Esophagus squamous epithelium (tissue), 5 donors: ENCODE measurements at places on chromosomes 3 and 15. TPM values are rescaled to one million over a fixed set of nuclear protein-coding genes. Genes with fewer than 3 reads are reported as not detected.

DNA sequence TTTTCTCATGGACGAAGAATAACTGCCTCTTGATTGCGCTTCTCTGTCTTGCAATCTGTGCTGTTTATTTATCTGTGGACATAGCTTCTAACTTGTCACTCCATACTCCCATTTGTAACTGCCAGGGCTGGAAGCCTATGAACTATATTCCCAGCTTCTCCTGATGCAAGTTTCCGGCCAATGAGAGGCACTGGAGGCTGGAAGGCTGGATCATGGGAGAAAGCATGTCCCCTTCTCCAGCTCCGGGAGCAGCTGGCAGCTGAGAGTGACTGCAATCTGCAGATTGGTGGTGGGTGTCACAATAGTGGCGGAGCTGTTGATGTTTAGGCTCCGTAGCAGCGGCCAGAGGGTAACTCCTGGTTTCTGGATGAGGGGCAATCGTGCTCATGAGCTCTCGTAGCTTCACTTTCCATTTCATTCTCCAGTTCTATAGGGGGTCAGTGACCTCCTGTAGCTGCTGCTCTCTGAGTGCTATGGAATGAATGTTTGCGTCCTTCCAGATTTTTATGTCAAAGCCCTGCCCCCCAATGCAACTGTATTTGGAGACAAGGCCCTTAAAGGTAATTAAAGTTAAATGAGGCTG is 35.7 kb upstream of the PCSK6 start:
- no peak for DNase-seq

DNA sequence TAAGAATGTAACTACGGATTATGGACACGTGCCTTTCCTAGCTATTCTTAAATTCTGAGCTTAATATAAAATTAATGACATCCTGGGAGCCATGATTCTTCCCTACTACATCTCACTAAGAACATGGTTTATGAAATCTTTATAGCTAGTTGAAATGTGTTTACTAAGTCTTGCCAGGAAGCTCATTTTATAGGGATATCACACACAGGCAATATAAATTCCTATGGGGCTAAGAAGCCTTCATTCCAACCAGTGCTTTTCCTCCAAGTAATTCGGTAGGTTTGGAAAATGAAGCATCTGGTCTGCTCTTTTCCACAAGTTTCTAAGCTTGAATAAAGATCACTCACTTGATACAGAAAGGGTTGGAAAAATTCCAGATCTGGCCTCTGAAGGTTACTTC is 802.6 kb downstream of the FHIT start:
- DNase-seq = no peak

DNA sequence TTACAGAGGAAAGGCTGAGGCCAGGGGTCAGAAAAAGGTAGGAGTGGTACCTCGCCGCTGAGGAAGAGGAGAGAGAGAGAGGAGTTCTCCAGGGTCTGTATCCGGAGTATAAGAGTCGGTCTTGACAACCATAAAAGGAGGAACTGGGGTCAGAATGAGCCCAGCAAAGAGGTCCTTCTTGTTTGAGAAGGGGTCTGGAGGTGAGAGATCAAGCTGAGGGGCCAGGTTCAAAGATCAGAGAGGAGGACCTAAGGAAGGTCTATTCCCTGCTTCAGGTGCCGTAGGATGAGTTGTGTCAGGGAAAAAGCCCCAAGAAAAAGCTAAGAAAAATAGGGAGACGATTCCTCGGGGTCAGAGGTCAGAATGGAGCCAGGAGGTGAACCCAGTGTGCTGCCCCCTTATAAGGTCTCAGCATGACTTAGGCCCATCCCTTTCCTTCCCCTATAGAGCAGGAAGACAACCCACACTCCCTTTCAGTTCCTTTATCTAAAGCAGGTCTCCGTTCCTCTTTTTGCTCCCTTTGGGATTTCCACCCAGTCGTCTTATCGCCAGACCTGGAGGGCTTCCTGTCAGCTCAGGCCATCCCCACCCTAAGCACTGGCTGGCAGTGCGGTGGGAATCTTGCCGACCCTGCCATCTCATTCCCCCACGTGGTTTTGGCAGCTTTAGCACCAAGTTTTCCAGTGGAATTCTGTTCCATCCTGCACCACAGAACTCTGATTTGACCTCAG is 651 bp downstream of the MTMR14 start:
- DNase-seq = no peak

DNA sequence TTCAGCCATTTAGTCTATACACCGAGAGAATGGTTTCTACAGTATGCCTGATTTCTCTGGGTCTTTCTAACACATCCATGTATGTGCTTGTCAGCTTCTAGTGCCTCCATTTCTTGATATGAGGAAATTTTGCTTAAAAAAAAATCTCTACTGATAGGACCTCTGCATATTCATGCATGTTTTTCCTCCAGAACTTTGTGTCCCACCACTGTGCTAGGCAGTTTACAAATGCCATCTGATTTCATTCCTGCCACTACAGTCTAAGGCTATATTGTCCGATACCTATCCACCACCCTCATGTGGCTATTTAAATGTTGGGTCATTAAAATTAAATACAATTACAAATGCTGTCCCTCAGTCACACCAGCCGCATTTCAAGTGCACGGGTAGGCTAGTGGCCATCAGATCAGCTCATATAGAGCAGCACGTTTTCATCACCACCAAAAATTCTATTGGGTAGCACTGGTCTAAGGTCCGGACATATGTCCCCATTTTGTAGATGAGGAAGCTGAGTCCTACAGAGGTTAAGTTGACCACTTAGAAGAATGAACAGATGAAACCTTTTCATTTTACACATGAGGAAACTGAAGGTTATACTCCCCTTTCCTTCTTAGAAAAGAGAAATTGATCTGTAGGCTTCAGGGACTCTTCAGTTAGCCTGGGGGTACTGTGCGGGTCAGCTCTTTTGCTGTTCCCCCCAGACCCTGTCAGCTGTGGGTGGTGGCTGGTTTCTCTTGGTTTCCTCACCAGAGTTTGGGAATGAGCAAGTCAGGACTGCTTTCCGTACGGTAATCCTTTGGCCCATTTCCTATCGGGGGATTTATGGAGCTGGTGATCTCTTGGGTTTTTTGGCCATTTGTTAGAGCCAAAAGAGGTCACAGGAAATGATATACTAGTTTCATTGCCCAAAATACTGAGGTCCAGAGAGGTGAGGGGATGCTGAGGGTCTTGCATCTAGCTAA is 56.5 kb downstream of the SMAD3 start:
- no peak for DNase-seq

DNA sequence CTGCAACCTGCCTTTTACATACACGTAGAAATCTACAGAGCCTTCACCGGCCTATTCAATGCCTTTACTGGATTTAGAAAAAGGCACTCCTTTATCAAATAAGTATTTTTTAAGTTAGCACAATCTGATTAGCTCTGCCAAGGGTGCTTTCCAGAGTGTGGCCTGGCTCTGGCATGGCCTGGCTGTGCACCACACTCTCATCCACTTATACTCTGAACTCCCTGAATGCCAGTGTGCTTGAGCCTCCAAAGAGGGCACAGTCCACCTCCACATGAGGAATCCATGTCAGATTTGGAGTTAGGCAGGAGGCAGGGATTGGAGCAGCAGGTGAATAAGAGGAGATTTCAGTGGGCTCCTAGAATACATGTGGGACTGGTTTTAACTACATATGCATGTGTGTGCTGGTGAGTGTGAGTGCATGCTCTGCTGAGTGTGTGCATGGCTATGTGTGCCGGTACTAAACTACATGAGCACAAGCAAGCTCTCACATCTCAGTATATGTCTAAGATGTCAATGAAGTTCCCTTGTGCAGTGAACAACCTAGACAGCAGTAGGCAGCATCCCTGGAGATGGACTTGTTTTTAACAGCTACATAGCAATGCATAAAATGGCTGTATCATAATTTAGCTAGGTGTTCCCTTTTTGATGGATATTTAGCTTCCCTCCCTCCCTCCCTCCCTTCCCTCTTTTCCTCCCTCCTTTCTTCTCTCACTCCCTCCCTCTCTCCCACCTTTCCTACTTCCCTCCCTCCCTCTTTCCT is 17.8 kb upstream of the ZFAND6 start:
- DNase-seq = no peak

DNA sequence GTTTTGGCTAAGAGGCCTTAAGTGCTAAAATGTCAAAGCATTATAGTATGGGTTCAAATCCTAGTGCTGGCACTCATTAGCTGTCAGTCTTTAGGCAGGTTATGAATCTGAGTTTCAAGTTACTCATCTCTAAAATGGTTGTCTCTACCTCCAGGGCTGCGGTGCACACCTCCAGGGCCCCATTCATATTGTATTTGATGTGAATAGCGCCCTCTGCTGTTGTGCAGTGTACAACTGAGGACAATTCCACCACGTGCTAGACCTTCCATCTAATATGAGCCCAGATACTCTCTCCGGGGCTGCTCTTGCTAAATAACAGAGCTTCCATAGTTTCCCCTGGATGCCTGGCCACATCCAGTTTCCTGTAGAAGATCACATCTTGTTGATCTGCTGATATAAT is 54.3 kb downstream of the OXNAD1 start:
- DNase-seq = no peak

DNA sequence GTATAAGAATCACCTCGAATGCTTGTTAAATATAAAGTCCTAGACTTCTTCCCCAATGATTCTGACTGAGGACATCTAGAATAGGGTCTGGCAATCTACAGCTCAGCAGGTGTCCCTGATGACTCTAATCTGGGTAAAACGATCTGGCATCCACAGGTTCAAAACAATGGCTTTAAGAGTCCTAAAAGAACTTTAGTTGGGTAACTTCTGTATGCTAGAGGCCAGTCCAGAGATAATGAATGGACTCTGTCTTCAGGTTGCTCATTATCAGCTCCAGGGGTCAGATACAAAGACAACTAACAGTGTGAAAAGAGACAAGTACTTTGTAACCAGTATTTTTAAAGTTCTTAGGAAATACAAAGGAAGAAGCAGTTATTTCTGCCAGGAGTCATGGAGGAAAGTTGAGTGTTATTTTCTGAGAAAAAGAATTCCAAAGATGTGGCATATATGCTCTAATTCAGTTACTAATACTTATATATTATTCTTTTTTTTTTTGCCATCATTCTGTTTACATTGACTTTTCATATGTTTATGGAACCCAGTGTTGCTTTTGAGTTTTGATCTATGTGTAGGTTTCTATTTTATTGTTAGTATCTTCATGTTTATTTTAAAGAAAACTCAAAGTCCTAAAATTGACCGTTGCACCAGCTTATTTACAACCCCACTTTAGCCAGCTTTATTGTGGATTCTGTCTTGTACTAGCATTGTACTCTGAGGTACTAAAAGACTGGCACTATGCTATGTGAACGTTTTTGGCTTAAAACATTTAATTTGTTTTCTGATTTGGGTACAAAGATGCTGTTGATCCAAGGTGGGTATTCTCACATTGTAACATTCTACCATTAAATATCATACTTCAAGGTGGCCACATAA is 3.1 kb upstream of the GPR15 start:
- DNase-seq = no peak

DNA sequence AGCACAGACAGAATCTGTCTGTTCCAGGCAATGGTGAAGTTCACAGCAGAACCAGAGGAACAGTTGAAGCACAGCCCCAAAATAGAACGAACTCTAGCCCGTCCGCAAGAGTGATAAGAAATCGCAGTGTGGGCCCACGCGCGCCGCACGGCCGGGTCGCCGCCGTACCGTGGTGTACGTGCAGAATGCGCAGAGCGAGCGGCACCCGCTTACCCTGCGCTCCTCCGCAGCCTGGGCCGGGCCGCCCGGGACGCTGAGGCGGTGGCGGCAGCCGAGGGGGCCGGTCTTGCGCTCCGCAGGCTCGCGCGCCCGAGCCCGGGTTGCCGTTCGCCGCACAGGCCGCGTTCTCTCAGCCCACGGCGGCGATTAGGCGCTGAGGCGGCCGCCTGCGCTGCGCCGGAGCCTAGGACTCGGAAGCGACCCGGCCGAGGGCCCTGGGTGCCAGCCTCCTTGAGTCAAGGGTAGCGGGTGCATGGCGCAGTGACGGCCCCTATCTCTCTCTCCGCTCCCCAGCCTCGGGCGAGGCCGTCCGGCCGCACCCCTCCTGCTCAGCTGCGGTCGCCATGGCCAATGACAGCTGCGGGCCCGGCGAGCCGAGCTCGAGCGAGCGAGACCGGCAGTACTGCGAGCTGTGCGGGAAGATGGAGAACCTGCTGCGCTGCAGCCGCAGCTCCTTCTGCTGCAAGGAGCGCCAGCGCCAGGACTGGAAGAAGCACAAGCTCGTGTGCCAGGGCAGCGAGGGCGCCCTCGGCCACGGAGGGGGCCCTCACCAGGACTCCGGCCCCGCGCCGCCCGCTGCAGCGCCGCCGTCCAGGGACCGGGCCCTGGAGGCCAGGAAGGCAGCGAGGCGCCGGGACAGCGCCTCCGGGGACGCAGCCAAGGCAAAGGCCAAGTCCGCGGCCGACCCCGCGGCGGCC is 20.5 kb downstream of the WDR73 start:
- DNase-seq = peak; percentile 23

DNA sequence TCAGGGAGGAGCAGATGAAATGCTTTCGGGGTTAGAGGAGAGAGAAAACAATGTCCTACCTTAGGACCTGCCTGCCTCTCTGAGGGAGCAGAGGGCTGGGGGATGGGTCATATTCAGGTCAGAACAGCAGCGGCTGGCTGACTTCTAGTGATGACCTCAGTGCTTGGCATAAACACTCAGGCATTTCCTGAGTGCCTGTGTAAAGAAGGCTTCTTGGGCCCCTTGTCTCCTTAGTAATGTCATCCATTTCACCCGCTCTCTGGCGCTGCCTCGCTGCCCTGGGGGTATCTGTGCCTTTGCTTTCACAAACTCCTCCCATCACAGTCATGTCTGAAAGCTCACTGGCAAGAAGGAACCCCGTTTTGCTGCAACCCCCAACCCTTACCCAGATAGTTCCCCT is 82.9 kb upstream of the GSK3B start:
- no peak for DNase-seq

DNA sequence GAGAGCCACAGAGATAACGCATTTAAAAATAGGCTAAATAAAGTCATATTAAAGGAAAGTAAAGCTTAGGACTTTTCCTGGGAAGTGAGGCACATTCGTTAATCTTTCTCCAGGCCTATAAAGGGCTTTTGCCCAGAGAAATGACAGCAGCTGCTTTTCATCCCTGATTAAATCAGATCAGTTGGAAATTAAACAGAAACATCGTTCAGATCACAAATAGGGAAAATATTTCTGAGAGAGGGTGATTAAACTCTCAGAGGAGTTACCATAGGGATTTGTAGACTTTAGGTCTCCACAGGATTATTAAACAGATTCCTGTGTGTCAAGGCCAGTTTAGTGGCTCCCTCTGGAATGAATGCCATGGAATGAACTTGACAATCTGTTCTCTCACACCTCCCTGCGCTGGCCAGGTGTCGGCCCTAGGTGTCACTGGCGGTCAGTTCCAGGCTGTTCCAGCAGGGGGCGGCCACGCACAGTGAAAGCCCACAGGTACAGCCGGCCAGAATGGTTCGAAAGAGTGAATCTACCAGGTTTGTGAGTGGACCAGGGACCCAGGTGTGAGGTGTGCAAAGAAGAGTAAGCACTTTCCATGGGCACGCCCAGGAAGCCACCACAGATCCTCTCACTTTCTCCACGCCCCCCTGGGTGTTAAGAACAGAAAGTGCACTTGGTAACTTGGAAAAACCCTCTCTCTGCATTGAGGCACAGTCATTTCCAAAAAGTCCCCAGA is 253.0 kb upstream of the RASGRP1 start:
- DNase-seq = peak; percentile 3

GRCh38 chr3:56309465-56309864 is 158.8 kb downstream of the ERC2 start:
- DNase-seq = no peak

BNC1 gene
- 38.3 TPM for total RNA-seq

ARGFX gene
- total RNA-seq = not detected

DUOXA2 gene
- total RNA-seq = 6.3 TPM

GOLGA6B gene
- not detected for total RNA-seq

KLHL24 gene
- 92.1 TPM for total RNA-seq

RAD51 gene
- 1.9 TPM for total RNA-seq
